ENCODE measurements at places on chromosomes 4 and X. TPM values are rescaled to one million over a fixed set of nuclear protein-coding genes. Genes with fewer than 3 reads are reported as not detected.

DNA sequence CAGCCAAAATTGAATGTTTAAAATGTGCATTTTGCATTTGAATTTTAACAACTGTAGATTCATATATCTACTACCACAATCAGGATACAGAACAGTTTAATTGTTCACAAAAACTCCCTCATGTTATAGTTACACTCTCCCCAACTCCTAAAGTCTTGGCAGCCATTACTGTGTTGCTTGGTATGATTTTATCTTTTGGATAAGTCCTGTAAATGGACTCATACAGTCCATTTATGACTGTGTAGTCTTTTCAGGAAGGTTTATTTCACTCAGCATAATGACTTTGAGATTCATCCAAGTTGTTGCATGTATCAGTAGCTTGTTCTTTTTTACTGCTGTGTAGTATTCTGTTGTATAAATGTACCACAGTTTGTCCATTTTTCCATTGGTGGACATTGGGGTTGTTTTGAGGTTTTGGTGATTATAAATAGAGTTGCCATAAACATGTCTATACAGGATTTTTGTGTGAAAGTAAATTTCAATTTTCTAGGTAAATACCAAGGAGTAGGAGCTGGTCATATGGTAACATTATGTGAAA is 9.9 kb downstream of the FAM193A start:
- DNase-seq = no peak
- no peaks in the 10 kb centered on the region for H3K27me3 ChIP-seq
- H3K36me3 ChIP-seq = no peaks in the 10 kb centered on the region
- H3K4me3 ChIP-seq = no peak overlapping the region
- H3K27ac ChIP-seq = no peak overlapping the region

DNA sequence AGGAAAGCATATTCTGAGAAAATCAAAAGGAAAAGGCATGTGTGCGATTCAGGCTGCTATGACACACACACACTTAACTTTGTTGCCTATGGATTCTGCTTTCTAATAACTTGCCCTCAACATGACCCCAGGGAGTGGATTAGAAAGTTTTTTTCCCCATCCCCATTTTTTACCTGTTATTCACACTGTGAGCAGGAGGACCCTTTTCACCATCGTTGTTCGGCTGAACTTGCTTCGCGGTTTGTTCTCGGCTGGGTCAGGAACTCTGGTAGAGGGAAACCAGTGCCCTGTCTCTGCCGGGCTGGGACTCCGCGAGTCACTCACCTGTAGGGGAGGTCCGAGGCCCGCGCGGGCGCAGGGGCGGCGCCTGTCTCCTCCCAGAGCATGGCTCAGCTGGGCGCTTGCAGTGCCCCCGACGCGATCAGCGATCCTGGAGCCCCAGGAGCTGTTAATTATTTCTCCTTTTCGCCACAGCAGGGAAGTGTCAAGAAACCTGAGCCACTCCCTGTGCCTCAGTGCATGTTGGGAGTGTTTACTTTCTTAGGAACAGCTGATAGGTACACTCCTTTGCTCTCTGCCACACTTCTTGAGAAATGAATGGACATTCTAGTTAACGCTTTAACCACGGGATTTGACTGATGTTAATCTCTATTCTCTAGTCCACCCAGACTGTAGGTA is at the start of gene RASSF6:
TSS of gene RASSF6 (minus strand) at position 322 of the 678 bp plus-strand sequence. CDS start 8,641 bp downstream, outside the sequence.
- H3K27ac ChIP-seq = no peak within 1 kb of the TSS
- H3K36me3 ChIP-seq = no peaks in the 10 kb centered on the region
- peaks cover 9% of the 10 kb centered on the region for H3K4me1 ChIP-seq
- H3K27me3 ChIP-seq = peaks cover 16% of the 10 kb centered on the region
- peak within 1 kb of the TSS; percentile 83 for H3K4me3 ChIP-seq
- no peak for DNase-seq

DNA sequence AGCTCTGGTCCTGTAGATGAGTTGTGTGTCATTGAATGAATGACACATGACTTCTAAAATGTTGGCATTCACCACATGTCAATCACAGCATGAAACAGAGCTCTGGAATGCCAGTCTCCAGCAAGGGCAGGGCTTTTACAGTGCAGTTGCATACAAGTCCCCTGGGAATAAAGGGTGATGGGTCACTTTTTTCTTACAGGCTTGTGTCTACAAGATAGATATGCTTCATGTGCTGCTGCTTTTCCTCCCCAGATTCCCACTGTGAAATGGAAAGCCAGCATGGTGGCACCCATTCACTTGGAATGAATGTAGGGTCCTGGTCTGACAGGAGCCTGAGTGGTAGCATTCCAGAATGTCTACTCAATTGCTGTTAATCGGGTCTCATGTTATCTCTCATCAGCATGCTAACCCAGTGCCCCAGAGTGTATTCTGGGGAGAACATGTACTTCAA is 159.1 kb upstream of the KIT start:
- peaks cover 2% of the 10 kb centered on the region for H3K36me3 ChIP-seq
- no peak for DNase-seq
- H3K27me3 ChIP-seq = peaks cover 5% of the 10 kb centered on the region

GRCh38 chr4:98446499-98447375 is 185.6 kb downstream of the RAP1GDS1 start:
- peak; percentile 15 for DNase-seq
- peaks cover 5% of the 10 kb centered on the region for H3K36me3 ChIP-seq
- H3K27me3 ChIP-seq = no peaks in the 10 kb centered on the region
- peak overlapping the region; percentile 94 for H3K27ac ChIP-seq

- H3K36me3 ChIP-seq = peaks cover 6% of the 10 kb centered on the region
- H3K4me3 ChIP-seq = no peak overlapping the region
- H3K27ac ChIP-seq = no peak overlapping the region
- peaks cover 8% of the 10 kb centered on the region for H3K4me1 ChIP-seq
- H3K27me3 ChIP-seq = peaks cover 71% of the 10 kb centered on the region
Observed at GRCh38 chrX:72299891-72300630, 5.7 kb downstream of the CITED1 start.

DNA sequence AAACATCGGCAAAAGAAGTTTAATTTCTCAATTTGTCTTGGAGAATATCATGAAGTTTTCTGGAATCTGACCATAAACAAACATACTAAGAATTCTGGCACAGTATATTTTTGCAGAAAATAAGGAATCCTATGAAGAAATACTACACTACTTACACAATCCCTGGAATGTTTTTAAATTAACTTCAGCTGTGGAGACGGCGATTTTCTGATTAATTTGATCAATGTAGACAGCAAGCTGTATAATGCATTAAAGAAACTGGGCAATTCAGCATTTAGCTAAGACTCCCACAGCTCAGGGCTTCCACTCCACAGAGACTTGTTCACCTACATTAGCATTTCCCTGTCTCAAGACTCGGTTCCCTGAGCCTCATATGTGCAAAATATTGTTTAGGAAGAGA is 12.2 kb downstream of the EGFL6 start:
- H3K4me3 ChIP-seq = no peak overlapping the region
- H3K27ac ChIP-seq = no peak overlapping the region
- H3K27me3 ChIP-seq = no peaks in the 10 kb centered on the region
- no peaks in the 10 kb centered on the region for H3K36me3 ChIP-seq

DNA sequence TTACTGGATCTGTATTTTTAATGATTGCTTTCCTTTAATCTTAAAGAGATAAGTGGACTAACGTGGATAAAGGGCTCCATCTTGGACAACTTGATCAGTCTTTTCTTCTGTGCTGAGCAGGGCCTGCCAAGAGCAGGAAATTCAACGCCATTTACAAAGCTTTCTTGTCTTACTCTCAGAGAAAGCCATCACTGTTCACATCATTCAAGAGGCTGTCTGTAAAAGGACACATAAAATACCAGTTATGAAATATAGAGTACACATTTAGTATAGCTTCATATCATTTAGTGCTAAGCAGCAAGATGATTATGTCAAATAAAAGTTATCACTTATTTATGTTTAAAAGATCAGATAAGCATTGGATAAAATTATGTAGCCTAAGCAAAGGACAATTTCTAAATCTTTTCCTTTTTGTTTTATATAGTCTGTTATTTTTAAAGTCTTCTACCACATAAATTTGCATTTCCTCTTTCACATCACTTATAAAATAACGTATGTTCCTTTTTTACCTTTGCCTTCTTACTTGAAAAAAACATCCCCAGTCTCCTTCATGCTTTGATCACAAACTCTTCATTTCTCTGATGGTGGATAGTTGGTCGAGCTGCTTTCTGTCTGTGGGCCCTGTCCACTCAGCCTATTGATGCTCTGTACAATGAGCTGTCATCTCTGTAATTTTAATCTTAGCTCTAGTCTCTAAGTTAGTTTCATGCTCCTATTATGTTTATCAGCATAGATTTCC is 2.1 kb upstream of the CCNG2 start:
- peaks cover 5% of the 10 kb centered on the region for H3K36me3 ChIP-seq
- DNase-seq = no peak
- peaks cover 13% of the 10 kb centered on the region for H3K27me3 ChIP-seq
- peak overlapping the region; percentile 27 for H3K27ac ChIP-seq

DNA sequence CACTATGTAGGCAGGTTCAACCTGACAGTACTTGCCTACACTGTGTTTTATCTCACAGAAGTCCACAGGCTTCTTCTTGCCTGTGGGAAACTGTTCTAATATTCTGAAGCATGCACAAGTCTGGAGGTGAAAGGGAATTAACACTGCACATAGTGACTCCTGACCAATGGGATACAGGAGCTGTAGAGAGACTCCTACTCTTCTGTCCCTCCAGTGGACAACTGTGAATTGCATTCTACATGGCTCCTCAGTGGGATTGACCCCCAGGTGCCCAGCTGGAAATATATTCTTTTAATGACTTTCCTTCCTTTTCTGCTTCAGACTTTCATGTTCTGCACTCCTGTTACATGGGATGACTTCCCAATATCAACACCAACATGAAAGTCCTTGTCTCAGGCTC is 8.2 kb upstream of the YIPF6 start:
- no peak overlapping the region for H3K4me3 ChIP-seq
- DNase-seq = no peak
- no peak overlapping the region for H3K27ac ChIP-seq
- H3K27me3 ChIP-seq = peaks cover 4% of the 10 kb centered on the region
- no peaks in the 10 kb centered on the region for H3K36me3 ChIP-seq
- H3K4me1 ChIP-seq = peaks cover 2% of the 10 kb centered on the region

GRCh38 chrX:133838761-133839676 is 146.4 kb downstream of the GPC3 start:
- no peaks in the 10 kb centered on the region for H3K36me3 ChIP-seq
- H3K27ac ChIP-seq = no peak overlapping the region
- peak; percentile 4 for DNase-seq
- H3K27me3 ChIP-seq = no peaks in the 10 kb centered on the region

GRCh38 chrX:43328358-43328946 is 327.6 kb upstream of the MAOA start:
- no peaks in the 10 kb centered on the region for H3K4me1 ChIP-seq
- no peak overlapping the region for H3K4me3 ChIP-seq
- H3K27me3 ChIP-seq = no peaks in the 10 kb centered on the region
- no peak for DNase-seq
- peaks cover under 1% of the 10 kb centered on the region for H3K36me3 ChIP-seq

- no peak for DNase-seq
- no peaks in the 10 kb centered on the region for H3K4me1 ChIP-seq
Observed at GRCh38 chr4:149555799-149556198, 259.8 kb downstream of the IQCM start.

DNA sequence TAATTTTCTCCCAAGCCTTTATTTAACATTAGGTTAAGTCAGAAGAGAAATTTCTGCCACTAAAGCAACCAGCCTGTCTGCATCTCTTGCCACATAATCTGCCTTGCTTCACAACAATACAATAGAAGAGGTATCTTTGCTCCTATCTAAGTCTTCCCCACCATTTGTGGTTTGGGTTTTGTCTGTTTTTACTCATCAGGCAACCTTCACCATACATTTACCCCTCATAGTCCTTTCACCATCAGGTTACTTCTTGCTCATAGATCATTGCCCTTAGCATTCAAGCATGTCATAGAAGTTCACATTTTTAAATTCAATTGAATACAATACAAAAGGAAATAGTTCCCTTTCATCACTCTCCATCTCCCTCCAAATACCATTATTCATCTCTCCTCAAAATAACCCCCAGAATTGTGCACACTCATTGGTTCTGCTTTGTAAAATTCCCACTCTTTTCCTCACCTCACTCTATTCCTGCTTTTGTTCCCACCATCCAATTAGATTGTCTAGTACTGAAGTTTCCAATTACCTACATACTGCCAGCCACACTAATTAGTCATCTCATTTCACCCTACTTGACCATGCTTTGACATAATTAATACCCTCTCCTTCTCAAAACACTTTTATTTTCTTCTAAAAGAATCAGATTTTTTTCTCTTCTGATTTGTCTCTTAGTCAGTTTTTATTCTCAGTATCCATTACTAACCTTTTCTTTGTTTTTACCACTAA is 1957.0 kb upstream of the AGA start:
- no peaks in the 10 kb centered on the region for H3K4me1 ChIP-seq
- H3K4me3 ChIP-seq = no peak overlapping the region
- H3K27ac ChIP-seq = no peak overlapping the region

DNA sequence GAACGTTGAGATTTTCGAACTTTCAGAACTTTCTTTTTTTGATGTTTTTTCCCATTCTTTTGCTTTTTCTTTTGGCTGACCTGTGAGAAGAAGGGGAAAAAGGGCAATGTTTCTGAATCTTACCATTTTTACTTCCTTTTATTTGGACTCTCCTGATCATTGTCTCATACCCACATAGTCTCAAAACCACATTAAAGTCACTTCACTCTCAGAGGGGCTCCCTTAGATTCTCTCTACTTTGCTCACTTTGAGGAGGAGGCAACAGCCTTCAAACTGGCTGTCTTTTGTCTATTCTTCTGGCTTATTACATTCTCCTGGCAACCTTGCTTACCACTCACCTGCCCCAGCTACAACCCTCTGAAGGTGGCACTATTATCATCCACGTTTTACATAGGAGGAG is 3.7 kb downstream of the CXCL9 start:
- no peak overlapping the region for H3K27ac ChIP-seq
- peaks cover 48% of the 10 kb centered on the region for H3K27me3 ChIP-seq
- no peak for DNase-seq
- no peak overlapping the region for H3K4me3 ChIP-seq

GRCh38 chrX:136712650-136713310 is 64.8 kb downstream of the CD40LG start:
- H3K4me1 ChIP-seq = peaks cover 20% of the 10 kb centered on the region
- H3K27me3 ChIP-seq = no peaks in the 10 kb centered on the region
- peak overlapping the region; percentile 96 for H3K27ac ChIP-seq
- H3K4me3 ChIP-seq = no peak overlapping the region
- no peak for DNase-seq
- H3K36me3 ChIP-seq = no peaks in the 10 kb centered on the region

- no peak overlapping the region for H3K27ac ChIP-seq
- no peaks in the 10 kb centered on the region for H3K27me3 ChIP-seq
- no peak overlapping the region for H3K4me3 ChIP-seq
- DNase-seq = no peak
- H3K36me3 ChIP-seq = no peaks in the 10 kb centered on the region
Observed at GRCh38 chr4:79174490-79175252, 151.2 kb downstream of the NAA11 start.

- H3K27me3 ChIP-seq = peaks cover 48% of the 10 kb centered on the region
- no peaks in the 10 kb centered on the region for H3K4me1 ChIP-seq
- no peak overlapping the region for H3K27ac ChIP-seq
Observed at GRCh38 chr4:7593646-7594412, 159.1 kb upstream of the PSAPL1 start.

- no peak overlapping the region for H3K4me3 ChIP-seq
- DNase-seq = no peak
- peaks cover 7% of the 10 kb centered on the region for H3K36me3 ChIP-seq
- peaks cover 2% of the 10 kb centered on the region for H3K4me1 ChIP-seq
- H3K27me3 ChIP-seq = no peaks in the 10 kb centered on the region
Observed at GRCh38 chr4:108556588-108557200, 63.7 kb upstream of the RPL34 start.

Gene PNMA3
- 6.3 TPM for total RNA-seq

Gene VGLL1
- total RNA-seq = not detected

Gene PIM2
- 481 TPM for total RNA-seq

Gene TCEANC
- 8.8 TPM for total RNA-seq

Gene EXOSC9
- total RNA-seq = 58.8 TPM

Gene CDK16
- 123 TPM for total RNA-seq

Gene FAM241A
- total RNA-seq = 2.8 TPM

Gene CPZ
- total RNA-seq = not detected

Gene MAGEC2
- total RNA-seq = not detected

Gene CD40LG
- total RNA-seq = 34.8 TPM

Gene ZNF718
- 6.3 TPM for total RNA-seq

Gene MAGEC3
- not detected for total RNA-seq
